Panc1 (cell line): ENCODE measurements at places on chromosomes 12 and 14.

DNA sequence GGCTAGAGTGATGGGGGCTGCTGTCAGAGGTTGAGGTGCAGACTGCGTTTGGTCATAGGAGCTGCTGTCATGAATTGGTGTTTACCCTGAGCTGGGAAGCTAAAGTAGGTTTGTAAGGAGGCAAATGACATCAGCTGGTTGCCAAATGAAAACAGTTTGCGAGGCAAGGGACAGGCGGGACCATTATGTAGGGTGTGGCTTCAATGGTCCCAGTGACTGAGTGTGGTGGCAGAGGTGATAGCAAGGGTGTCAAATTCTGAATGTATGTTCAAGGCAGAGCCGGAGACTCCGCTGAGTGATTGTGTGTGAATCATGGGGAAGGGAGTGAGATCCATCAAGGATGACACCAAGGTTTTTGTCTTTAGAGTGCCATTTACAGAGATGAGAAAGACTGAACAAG is 359.5 kb downstream of the VRK1 start:
- no peak for DNase-seq

DNA sequence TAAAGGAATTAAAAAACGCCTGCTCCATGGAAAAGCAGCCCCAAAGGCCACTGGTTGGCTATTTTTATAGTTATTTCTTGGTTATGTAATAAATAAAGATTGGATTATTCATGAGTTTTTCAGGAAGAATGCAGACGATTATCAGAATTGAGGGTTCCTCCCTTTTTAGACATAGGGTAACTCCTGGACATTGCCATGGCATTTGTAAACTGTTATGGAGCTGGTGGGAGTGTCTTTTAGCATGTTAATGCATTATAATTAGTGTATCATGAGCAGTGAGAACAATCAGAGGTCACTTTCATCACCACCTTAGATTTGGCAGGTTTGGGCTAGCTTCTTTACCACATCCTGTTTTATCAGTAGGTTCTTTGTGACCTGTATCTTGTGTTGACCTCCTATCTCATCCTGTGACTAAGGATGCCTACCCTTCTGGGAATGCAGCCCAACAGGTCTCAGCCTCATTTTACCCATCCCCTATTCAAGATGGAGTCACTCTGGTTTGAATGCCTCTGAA is 728.7 kb downstream of the GALC start:
- no peak for DNase-seq

DNA sequence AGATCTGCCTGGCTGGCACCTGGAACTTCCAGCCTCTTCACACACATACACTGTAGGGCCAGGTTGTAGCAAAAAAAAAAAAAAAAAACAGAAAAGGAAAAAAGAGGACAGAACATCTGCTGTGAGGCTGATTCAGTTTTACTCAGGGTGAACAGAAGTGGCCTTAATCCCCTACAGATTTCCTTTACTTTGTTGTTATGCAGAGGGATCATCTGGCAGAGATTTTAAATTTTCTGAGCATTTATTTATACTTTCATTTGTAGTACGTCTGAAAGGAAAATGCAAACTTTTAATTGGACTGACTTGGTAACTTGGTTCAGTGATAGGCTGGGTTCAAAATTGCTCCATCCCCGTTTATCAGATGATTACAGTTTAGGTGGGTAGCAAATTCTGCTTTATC is 50.8 kb upstream of the PRICKLE1 start:
- DNase-seq = no peak

DNA sequence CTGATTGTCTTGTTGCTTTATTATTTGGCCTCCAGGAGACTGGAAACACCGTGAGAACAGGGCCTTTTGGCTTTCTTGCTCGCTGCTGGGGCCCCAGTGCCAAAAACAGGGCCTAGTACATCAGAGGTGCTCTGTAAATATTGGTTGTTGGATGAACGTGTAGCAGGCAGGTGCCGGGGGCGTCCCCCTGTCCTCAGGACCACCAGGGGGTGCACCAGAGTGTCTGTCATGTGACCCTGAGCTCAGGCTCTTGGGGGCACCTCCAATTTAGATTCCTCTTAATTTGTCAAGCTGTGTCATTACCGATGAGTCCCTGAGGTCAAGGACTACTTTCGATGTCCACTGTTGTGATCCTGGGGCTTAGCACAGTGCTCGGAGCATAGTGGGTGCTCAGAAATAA is 87.1 kb downstream of the ACACB start:
- no peak for DNase-seq

DNA sequence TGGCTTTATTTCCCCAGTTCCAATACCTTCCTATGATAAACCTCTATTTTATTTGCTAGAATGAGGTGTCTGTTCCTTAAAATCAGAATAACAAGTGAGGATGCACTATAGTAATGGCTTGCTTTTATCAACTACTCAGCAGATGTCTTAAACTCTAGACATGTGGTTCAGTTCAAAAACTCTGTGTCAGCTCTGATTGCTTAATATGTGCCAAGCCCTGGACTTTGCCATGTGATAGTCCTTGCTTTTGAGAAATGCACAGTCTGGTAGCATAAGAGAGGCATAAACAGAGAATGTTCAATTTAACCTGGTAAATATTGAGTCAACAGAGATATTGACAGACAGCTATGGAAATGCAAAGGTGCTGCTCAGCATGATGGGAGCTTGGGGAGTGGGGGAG is 254.8 kb downstream of the PDZRN4 start:
- DNase-seq = no peak

GRCh38 chr12:63354969-63355368 is 204.0 kb upstream of the AVPR1A start:
- DNase-seq = no peak

DNA sequence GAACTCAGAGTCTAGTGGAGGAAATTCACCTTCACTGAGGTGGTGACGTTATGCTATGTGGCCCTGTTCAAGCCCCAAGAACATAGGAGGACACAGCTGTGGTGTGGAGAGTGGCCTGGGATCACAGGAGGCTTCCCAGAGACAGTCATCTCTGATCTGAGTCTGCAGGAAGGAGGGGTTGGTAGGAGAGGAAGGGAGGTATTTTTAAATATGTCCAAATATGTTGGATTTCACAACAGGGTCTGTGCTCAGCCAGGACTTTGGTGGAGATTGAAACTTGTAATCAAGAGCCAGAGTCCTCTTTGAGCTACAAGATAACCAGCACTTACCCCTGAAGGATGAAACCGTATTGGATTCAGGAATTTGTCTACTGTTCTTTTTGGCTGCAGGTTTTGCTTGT is 26.4 kb upstream of the MED13L start:
- DNase-seq = no peak

DNA sequence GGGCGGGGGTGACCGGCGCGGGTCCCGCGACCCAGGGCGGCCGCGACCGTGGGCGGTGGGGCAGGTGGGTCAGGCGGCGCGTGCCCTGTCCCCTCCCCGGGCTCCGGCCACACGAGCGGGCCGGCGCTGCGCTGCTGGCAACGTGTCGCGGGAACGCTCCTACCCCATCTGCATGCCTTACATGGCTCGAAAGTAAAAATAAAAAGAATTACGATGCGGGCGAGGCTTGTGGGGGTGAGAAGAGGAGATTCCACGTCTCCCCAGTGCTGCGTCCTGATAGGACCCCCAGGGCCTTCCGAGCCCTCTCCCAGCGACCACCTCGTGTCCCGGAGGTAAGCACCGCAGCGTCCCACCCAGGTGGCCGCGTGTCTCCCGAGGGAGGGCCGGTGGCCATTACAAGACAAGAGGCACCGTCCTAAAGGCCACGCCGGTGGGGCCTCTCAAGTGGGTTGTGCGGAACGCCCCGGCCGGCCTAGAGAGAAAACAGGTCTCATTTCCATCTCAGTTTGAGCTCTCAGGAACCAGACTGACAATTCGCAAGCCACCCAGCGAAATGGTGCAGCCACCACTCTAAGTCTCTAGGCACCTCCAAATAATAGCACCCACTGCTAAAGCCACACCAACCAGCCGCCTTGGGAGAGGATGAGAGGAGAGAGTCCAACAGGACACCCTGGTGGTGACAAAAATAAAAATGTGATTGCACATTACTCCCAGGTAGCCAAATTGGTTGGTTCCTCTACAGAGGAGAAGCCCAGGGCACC is 612 bp upstream of the FOXN3 start:
- DNase-seq = no peak

- no peak for DNase-seq
Observed at GRCh38 chr12:19763488-19763887, 324.2 kb downstream of the AEBP2 start.

DNA sequence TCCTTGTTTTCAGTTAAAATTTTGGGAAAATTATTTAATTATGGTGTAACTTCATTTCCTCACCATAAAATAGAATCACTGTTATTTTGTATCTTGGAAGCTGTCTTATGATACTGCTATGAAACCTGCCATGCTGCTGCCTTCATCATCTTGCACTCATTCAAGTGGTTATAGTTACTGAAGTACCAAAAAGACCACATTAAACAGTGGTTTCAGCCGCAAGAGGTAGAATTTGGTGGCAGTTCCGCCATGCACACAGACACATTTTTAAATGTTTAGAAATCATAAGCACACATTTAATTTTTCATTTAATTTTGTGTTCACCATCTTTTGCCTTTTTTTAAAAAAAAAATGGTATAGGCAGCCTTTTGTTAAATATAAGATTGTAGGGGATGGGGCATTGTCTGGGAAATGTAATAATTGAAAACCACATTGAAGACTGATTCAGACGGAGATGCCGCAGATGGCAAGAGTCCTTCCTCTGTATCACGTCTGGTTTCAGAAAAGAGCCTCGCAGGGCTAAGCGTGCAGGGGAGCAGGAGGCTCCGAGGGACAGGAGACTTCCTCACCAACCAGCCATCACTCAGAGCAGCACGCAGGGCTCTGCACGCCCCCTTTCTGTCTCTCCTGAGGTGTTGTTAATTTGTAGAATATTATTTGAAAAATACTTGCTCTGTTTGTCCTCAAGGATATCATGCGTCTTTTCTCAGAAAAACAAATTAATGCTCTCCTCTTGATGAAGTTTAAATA is 115.2 kb upstream of the PELI2 start:
- DNase-seq = no peak

DNA sequence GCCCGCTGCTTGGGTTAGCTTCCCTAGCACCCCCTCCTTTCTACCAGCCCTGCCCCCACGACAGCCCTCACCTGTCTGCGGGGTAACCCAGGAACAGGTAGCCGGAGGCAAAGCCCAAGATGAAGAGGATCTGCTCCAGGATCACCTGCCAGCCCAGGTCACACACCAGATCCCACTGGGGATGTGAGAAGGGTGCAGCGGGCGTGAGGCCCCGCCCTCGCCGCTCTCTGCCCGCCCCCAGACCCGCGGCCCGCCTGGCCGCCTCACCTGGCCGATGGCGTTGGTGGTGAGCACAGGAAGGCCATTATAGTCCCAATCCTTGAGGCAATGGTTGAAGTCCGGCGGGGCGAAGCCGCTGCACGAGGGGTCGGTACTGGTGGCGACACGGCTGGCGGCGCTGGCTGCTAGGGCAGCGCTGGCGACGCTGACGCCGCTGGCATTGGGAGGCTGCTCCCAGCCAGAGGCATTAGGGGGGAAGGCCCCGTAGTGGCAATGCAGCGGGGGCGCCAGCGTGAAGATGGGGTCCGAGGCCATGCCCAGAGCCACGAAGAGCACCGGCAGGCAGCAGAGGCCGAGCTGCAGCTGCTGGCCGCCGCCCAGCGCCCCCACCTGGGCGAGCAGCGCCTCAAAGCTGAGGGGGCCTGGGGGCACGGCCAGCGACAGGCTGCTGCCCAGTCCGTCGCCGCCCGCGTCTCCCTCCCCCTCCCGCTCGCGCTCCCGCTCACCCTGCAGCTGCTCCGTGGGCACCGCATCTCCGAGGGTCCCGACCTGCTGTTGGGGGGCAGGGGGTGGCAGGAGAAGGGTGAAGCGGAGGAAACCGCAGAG is 794 bp downstream of the SLC22A17 start:
- no peak for DNase-seq

DNA sequence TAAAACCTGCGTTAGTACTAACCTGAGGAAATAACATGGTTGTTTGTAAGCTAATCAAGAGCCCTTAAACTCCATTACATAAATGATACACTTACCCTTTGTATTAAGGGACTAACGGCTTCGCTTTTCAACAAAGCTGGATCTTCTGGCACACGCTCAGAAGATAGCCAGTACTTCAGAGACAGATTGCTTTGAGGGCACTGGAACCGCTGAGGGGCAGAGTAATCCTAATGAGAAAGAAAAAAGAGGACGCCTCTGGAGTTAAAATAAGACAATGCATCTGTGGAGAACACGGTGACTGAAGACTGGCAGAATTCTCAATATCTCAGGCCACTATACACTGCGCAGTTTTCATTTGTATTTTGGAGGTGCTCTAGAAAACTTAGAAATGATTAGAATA is 1.5 kb upstream of the KTN1 start:
- DNase-seq = no peak

GRCh38 chr12:96140174-96140573 is 54.0 kb upstream of the ELK3 start:
- no peak for DNase-seq

GRCh38 chr12:122975790-122976647 is 975 bp downstream of the OGFOD2 start:
- DNase-seq = no peak

- DNase-seq = no peak
Observed at GRCh38 chr12:67592228-67593011, 56.1 kb upstream of the DYRK2 start.

GRCh38 chr12:51218607-51219161 is 822 bp upstream of the POU6F1 start:
- no peak for DNase-seq

GRCh38 chr14:40365305-40365704 is 933.1 kb upstream of the FBXO33 start:
- DNase-seq = no peak

GRCh38 chr12:116827432-116827831 is 53.8 kb downstream of the HRK start:
- DNase-seq = no peak

- no peak for DNase-seq
Observed at GRCh38 chr14:54642801-54643695, 76.1 kb downstream of the SAMD4A start.

DNA sequence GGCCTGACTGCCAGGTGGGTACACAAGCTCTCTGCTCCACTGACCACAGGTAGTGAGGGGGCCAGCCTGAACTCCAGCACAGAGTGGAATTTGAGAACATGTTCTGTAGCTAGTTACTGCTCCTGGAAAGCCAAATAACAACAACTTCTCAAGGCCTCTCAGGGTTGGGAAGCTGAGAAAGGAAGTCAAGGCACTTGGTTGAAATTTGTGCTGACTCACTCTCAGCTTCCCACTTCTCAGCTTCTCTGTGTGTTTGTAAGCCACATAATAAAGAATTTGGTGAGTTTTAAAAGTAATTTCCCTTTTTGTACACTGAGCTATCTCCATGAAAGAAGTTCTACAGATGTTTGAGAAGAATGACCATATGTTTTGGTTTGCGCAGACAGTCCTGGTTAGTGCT is 234.9 kb downstream of the KTN1 start:
- no peak for DNase-seq

GRCh38 chr12:132491138-132491663 is 1.2 kb downstream of the FBRSL1 start:
- no peak for DNase-seq

GRCh38 chr12:106213662-106214061 is 34.2 kb downstream of the CKAP4 start:
- DNase-seq = no peak

DNA sequence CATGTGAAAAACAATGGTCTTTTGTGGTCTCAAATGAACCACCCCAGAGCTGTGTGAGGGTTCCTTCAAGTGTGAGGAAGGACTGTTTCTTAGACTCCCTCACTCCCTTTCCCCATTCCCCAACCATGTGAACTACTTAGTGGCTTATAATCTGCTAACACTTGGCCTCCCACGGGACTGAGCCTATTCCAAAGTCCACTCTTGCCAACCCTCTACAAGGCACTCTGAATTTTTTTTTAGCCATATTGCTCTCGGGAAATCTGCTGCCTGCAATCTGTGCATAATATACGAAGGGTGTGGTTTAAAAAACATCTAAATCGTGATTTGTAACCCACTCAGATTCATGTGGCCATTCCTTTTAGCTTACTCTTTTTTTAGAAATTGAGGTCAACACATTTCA is 2.6 kb downstream of the SVOP start:
- no peak for DNase-seq
